Hematopoietic multipotent progenitor cell (in vitro differentiated cells): ENCODE measurements at places on chromosomes 3 and 15.

GRCh38 chr15:78997981-78998499, 53.2 kb upstream of the CTSH start:
- DNase-seq = no peak

- no peak for DNase-seq
Measured at GRCh38 chr3:194877291-194878119, 191.8 kb downstream of the FAM43A start.

GRCh38 chr15:41513506-41514227, at the start of gene LTK:
LTK (minus strand) TSS chr15:41513827; CDS start chr15:41513709, 118 bp downstream.
- peak; percentile 49 for DNase-seq

- DNase-seq = no peak
Measured at GRCh38 chr3:186772281-186772694, 11.1 kb upstream of the EIF4A2 start.

DNA sequence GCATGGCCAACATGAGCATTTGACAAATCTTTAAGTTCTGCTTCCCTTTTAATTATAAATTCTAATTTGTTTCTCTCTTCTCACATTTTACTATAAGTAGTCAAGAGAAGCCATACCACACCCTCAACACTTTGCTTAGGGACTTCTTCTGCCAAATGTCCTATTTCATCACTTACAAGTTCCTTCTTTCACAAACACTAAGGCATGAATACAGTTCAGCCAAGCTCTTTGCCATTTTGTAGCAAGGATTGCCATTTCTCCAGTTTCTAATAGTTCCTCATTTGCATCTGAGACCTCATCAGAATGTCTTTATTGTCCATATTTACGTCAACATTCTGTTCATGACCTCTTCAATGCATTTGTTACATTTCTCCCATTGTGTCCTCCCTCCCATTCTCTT, 29.4 kb downstream of the SLC22A14 start:
- DNase-seq = no peak

DNA sequence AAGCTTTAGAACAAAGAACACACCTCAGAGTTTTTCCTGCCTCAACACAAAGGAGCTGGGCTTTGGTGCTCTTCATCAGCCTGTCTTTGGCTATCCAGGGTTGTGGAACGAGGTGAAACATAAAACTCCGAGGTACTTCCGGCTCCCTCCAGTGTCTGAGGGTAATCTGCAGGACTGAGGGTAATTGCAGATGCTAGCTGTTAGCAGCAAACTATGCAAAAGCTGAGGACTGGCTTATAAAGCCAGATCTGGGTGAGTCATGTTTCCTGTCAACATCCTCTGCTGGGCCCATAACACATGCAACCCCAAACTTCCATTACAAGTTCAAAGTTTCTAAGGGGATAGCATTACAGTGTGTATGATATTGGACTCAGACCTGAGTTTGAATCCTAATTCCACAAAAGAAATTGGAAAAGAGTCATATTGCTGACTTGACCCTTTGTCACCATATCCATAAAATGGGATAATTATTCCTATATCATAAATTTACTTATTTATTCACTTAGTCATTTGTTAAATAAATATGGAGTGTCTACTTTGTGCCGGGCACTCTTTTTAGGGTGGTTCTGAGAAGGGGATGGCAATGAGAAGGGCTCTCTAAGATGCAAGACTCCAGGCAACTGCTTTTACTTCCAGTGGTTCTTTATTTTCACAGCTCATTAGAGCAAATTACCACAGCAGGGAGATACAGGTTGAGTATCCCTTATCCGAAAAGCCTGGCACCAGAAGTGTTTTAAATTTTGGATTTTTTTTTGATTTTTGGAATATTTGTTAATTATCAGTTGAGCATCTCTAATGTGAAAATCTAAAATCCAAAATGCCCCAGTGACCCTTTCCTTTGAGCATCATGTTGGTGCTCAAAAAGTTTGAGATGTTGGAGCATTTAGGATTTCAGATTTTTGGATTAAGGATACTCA, 9.5 kb upstream of the TRIM69 start:
- peak; percentile 90 for DNase-seq

GRCh38 chr3:199835-200234, 3.3 kb downstream of the CHL1 start:
- no peak for DNase-seq
